Renal pelvis (tissue), 12 donors: ENCODE measurements at places on chromosomes 1 and 21.

- DNase-seq, result no peak
Observed at GRCh38 chr1:47937586-47938254, 59.5 kb downstream of the TRABD2B start.

DNA sequence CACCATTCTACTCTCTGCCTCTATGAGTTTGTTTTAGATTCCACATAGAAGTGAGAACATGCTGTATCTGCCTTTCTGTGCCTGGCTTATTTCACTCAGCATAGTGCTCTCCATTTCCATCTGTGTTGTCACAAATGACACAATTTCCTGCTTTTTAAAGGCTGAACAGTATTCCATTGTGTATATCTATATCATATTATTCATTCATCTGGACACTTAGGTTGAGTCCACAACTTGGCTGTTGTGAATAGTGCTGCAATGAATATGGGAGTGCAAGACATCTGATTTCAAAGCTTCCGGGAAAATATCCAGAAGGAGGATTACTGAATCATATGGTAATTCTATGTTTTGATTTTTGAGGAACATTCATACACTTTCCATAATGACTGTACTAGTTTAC is 20.1 kb upstream of the DONSON start:
- no peak for DNase-seq

- DNase-seq, result no peak
Observed at GRCh38 chr1:108502624-108503023, 52.5 kb downstream of the NBPF6 start.

- DNase-seq, result no peak
Observed at GRCh38 chr1:209707308-209707707, 2.7 kb downstream of the HSD11B1 start.

DNA sequence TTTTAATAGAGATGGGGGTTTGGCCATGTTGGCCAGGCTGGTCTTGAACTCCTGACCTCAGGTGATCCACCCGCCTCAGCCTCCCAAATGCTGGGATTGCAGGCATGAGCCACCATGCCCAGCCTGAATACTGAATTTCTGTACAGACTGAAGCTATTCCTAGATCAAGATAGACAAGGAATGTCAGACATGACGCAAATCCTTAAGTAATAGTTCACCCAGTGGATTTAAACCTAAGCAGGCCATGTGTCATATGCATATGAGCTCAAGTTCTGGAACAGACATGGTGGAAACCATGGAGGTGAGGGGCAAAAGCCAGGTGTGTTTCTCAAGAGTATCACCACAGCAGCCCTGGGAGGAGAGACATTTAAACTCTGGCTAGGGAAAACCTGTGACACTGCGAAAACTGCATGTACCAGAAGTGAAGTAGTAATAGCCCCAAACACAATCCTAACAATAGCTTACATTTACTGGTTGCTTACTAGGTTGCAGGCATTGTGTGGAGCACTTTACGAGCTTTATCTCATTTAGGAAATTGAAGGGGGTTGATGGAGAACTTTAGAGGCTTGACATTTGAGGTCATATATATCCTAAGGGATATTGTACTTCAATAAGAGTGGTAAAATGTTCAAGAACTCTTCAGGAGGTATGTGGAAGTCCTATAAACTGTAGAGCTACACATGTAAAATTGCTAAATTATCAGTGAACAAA is 31.7 kb upstream of the MAN1A2 start:
- no peak for DNase-seq

DNA sequence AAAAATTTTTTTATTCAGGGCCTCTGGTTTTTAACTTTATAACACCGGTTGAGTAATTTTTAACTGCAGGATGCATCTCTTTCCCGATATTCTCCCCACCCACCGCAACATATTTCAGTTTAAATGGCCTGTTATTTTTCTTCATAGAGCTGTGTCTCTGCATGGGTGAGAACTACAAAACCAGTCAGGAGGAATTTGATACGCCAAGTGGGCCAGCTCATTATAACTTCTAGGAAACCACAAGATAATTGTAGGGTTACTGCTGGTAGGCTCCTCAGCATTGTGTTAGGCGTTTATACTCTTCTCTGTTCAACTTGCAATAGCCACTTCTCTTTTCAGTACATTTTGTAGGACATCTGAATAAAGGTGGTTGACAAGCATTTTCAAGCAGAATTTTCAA is 169.7 kb downstream of the PBX1 start:
- DNase-seq, result no peak

DNA sequence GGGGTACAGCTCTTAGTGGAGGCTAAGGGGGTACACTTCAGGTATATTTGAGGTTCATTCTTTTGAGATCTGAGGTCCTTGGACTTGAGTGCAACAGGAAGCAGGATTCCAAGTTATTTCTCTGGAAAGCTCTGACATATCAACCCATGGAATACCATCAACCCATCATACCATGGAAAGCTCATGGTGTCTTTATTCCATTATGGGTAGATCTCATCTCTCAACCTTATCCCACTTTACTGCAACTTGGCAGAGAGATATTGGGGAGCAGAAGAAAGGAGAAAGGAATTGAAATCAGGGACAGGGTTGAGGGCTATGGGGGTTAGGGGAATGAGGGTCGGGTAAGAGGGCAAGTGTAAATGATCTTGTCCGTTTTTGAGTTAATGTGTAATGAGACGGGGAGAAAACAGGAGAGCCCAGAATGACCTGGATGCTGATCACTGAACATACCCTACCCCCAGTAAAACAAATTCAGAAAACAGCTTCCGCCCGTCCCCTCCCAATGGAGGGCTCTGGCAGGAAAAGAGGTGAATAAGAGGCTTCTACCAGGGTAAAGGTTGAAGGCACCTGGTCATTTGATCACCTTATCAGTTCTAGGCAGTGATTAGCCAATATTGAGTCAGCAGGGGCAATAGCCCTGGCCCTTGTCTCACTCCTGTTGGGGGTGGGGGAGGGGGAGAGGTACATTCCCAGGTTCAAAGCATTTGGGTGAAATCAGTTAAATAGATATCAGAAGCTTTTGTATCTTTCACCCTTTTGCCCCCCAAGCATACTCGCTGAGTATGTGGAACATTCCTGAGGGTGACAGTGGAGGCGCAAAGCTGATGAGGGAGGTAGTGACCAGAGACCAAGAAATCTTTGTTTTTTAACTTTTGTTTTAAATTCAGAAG is 622 bp upstream of the APOA2 start:
- DNase-seq, result no peak

- DNase-seq, result no peak
Observed at GRCh38 chr1:211825980-211826379, 4.6 kb downstream of the LPGAT1 start.

DNA sequence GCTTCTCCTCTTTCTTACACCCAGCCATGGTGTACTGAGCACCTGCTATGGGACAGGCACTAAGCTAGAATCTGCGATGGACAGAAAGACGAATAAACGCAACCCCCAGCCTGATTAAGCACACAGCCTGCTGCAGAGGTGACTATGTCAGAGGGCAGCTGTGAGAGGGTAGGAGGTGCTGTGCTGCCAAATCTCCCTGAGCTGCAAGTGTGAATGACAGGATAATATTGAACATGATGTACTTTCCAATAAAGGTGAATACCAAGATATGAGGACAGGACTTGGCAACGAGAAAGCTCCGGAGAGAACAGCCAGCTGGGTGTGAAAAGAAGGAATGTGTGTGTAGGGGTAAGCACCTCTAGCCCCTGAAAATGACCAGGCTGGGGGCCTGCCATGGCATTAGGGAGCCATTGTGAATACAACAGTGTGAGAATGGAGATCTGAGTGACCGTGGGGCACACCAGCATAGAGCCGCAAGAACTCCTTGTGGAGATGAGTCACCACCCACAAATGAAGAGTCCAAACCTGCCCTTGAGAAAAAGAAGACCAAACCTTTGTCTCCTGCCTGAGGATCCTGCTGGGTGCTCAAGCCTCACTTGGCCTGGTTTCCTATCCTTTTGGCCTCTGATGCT is 83.0 kb upstream of the ATF3 start:
- DNase-seq, result no peak

GRCh38 chr1:54256522-54257345 is 56.8 kb downstream of the MRPL37 start:
- no peak for DNase-seq

- no peak for DNase-seq
Observed at GRCh38 chr1:15509586-15509985, 14.4 kb downstream of the CASP9 start.

DNA sequence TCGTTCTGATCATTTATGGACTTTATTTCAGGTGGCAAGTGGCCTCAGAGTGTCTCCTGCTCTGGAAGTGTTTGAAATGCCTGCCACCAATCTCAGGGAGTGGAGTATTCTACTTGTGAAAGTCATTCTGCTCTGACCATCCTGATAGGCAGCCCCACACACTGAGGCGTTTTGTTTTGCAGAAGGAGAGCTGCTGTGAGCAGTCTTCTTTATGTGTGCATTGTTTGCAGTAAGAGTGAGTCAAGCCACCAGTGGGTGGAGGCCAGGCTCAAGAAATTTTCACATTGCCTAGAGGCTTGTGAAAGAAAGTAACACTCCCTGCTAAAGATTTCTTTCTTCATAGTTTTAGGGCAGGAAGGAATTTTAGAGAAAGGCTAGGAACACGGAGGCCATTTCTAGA is 204.4 kb downstream of the SLC35F3 start:
- no peak for DNase-seq

DNA sequence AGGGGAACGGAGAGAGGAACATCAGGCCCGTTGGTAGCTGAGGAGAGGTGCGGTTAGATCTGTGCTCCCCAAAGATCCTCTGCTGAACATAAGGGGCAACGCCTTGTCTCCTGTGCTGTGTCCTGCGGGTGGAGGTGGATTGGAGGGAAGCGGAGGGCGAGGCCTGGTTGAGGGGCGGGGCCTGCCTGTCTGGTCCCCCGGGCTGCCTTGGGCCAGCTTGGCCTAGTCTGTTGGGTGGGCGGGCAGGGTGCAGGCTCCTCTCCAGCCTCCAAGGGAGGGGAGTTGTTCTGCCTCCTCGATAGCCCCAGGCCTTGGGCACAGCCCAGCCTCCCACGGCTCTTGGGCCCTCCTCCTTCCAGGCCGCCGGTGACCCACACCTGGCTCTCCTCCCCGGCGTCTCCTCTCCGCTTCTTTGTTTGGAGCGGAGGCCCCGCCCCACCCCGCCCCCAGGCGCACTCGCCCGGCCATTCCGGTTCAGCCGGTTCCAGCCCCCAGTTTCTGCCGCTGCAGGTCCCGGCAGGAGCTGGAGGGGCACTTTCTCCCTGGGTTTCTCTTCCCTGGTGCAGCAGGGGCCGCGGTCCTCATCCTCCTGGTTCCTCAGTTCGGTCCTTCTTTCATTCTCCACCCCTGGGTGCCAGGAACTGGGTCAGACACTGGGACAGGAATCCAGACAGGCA is 19.4 kb downstream of the PTPRF start:
- peak; percentile 84 for DNase-seq
